ENCODE measurements at places on chromosomes 4 and X.

GRCh38 chr4:34193451-34194154, 2050.7 kb downstream of the ARAP2 start:
- DNase-seq: no peak

DNA sequence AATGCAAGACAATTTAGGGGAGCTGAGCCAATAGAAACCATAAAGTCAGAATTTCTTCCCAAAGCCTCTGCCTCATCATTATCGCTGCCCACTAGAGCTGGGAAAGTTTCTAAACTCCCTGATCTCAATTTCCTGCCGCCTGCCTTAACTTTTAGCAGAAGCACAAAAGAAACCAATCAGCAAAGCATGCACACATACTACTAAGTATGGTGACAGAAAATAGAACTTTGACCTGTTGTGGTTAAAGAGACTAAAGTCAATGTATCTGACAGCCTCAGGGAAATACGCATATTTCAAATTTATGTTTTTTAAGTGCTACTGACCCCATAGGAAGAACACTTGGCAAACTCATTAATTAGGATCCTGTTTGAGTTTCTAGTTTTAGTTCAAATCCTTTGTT, 10.1 kb downstream of the STK26 start:
- DNase-seq: no peak

DNA sequence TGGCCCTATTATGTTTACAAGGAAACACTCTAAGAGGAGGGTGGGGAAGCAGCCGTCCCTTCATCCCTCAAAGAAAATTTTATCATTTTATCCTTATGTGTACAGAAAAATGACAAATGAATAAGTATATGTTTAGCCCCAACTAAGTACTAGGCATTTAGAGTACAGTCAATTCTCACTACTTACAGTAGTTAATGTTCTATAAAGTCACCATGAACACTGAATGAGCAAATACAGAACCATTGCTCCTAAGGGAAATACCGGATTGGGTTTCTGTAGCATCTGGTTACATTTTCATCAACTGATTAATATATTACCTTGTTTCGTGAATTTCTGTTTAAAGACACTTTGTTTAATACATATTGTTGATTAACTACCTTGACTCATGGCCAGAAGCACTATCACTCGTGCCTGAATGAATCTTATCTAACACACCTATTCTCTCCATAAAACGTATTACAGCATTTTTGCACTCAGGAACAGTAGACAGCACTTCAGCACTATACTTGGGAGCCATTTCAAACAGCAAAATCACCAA, 109.3 kb downstream of the ASB9 start:
- no peak for DNase-seq

DNA sequence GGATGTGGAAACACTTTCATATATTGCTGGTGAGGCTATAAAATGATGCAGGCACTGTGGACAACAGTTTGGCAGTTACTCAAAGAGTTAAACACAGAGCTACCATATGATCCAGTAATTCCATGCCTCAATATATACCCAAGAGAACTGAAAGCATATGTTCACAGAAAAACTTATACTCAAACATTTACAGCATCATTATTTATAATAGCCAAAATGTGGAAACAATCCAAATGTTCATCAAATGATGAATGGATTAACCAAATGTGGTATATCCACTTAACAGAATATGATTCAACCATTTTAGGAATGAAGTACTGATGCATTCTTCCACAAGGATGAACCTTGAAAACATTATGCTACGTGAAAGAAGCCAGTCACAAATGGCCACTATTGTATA, 603.8 kb downstream of the IQCM start:
- DNase-seq: no peak

GRCh38 chrX:34631479-34632220, 25.4 kb downstream of the TMEM47 start:
- no peak for DNase-seq

- no peak for DNase-seq
These were observed 136.3 kb upstream of the CXXC4 start for GRCh38 chr4:104631000-104631399.

GRCh38 chr4:76074993-76075600, 588 bp downstream of the ART3 start:
- no peak for DNase-seq

GRCh38 chr4:84312426-84313012, 186.6 kb downstream of the NKX6-1 start:
- no peak for DNase-seq

DNA sequence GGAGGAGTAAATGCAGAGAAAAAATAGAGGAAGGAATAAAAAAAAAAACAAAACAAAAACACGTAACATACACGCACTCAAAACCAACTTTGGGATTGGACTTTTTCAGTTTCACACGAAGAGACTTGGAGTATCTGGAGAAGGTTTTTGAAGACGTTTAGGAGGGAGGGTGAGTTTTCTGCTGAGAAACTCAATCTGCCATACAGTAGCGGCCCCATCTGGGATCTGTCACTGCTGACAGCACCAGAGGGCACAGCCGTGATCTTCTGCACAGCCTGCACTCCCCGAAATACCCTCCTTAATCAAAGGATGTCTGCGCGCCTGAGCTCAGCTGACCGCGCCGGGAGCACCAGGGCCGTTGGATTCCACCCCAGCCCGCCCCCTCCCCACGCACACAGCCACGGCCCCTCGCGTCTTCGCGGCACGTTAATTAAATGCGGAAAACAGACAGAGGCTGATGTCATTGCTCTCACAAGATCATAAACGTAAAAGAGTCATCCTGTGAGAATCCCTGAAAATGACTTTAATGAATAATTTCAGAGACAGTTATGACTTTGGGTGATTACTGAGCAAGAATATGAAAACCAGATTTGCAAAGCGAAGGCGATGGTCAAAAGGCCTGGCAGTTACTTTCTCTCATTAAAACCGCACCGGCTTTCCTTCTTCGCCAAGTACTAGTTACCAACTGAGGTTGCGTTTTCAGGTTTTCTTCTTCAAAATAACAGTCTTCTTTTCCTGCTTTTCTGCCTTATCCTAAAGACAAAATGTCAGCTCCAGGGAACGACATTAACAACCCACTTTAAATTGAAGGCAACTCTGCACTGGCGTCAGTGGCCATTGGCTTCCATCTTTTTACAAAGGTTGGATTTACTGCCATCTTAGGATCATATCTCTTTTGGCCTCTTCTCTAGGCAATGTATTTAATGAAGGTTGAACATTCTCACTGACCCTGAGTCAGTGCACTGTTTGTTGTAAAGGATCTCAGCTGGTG, 10.6 kb downstream of the HAND2 start:
- no peak for DNase-seq

GRCh38 chrX:13852001-13852695, 35.3 kb upstream of the GPM6B start:
- DNase-seq: no peak

DNA sequence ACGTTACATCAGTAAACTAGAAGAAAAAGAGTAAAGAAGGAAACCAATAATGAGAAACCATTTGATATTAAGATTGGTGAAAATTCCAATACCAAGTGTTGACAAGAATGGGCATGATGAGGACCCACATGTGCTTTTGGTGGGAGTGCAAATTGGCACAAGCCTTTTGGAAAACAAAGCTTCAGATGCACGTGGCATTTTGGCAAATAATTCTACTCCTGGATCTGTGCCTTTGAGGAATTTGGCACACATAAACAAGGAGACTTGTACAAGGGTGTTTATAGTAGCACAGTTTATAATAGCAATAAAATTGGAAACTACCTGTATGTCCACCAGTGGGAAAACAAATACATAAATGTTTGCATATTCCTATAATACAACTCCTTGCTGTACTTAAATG, 324.3 kb upstream of the TAPT1 start:
- DNase-seq: no peak

- no peak for DNase-seq
These were observed 153.8 kb upstream of the GALNT7 start for GRCh38 chr4:173014836-173015235.

DNA sequence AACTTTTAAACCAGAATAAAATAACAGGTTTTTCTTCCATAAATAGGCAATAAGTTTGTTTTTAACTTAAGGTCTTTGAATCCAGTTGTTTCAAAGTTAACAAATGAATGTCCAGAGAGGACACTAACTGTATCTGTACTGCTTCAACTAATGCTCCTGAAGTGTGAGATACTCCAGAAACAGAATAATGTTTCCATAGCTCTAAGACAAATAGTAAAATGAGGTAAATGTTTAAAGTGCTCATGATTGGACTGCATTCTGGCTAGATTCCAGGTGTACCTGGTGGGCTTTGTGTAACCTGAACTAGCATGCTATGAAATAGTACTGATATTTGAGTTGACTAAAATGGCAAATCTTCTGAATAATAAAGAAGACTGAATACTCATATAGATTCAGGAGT, 51.7 kb downstream of the METTL14 start:
- DNase-seq: peak; percentile 13

GRCh38 chr4:108155373-108155772, 13.4 kb downstream of the LEF1 start:
- DNase-seq: no peak

DNA sequence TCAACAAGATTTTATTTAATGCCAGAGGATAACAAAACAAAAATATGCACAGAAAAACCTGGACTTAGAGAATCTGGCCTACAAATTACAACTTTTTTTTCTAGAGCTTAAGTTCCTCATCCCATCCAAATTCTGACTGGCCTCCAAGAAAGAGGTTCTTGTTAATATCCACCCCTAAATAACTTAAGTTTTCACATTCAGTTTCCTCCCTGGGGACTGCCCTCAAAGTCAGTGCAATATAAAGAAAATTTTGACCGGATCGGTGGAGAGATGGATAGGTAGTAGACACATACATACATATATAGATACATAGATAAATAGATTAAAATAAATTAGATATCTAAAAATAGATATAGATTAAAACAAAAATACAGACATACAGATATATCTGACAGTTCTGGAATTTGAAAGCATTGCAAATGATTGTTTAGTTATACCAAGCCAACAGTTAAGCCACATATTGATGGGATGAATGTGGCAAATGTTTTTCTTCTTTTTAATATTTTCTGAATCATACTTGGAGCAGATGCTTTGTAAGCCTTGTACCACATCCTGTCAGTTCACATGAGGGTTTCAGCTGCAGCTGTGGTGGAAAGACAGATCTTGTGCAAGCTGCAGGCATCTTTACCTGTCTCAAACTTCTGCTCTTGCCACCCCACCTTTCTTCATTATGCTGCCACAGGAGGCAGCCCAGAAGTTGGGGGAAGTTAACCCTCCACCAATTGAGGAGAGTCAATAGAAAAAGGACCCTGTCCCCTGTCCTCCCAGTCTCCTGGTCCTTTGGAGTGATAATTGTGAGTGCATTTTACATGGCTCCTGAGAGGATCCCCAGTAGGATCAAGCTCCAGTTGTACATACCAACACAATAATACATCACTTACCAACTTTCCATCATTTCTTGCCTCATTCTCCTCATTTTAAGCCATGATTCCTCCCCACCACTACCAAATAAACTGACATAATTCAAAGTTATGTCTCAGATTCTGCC, 58.5 kb upstream of the PRDM8 start:
- DNase-seq: no peak

DNA sequence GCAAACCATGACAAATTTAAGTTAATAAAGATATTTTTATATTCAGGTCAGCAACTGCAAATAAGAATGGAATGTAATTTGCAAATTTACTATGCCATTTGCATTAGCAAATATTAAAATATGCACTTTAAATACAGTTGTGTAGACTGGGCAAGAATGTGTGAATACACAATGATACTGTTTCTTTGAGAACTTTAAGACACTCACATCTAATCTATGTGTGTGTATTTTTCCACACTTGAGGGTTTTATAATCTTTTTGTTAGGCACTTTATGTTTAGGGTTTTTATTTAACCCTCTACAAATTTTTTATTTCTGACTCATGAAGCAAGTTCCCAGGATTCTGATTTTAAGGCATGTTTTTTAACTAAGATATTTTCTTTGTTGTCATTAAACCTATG, 23.9 kb upstream of the NDNF start:
- no peak for DNase-seq

- no peak for DNase-seq
These were observed 7.2 kb upstream of the C1QTNF7 start for GRCh38 chr4:15420642-15421041.

DNA sequence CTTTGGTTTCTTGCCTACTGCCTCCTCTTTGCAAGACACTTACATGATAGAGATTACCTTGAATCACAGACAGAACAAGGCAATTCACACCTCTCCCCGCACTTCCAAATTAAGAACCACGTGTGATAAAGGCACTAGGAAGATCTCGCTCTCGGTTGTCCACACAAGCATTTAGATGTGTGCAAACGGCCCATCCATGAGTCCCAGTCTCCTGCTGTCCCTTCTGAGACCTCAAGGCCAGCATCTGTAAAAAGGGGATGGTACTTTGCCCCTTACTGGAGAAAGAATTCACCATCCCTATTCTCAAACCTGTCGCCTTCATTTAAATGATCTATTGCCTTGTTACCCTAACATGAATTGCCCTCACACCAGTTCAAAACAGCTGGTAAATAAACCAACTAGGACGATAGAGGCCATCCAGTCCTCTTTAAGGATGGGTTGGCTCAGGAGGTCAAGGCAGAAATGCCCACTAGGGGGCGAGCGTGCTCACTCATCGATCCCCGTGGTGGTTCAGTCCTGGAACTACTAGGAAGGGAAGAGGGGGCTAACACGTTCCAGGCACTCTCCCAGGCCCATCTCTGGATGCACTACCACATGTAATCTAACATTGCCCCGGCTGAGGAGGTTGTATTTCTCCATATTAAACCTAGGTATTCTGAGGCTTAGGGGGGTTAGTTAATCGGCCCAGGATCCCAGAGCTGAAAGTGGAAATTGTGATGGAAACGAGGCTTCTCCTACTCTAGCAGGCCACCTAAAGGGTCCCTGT, 95.8 kb downstream of the DHX15 start:
- DNase-seq: peak; percentile 27

GRCh38 chr4:165709973-165710526, 163.0 kb upstream of the TLL1 start:
- DNase-seq: no peak

DNA sequence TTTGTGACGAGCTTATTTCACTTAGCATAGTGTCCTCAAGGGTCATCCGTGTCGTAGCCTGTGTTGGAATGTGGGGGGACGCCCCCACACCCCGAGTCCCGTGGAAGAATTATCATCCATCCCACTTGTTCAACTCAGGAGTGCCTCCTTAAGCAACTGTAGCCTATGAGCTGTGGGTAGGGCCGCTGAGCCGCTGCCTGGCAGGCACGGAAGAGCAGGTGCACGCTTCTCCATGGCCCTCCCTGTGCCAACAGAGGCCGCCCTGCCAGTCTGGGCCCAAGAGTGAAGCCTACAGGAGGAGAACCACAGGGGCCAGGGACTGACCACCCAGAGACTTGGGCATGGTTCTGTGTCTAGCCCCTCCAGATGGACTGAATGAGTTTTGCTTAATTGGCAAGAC, 2.3 kb upstream of the RGS12 start:
- no peak for DNase-seq

GRCh38 chr4:38396091-38396490, 267.9 kb upstream of the KLF3 start:
- DNase-seq: no peak

GRCh38 chr4:151415978-151416377, 7.0 kb downstream of the FHIP1A start:
- DNase-seq: no peak

DNA sequence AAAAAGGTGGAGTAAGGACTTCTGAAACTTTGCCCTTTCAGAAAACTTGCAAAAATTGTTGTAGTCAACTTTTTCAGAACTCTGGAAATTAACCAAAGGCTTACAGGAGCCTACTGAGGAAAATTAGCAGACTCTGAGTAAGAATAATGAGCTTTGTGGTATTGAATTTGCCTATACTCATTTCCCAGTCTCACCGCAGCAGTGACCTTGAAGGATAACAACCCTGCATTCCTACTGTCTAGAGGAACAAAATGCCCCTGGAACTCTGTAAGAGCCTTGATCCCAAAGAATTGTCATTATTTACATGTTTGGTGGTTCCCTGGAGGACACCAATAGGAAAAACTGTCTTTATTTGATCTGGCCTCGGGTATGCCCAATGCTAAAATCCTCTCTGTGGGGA, 57.9 kb downstream of the MND1 start:
- no peak for DNase-seq

Measured in NCI-H146 (cell line).